ENCODE measurements at places on chromosomes 1 and 21. TPM values are rescaled to one million over a fixed set of nuclear protein-coding genes. Genes with fewer than 3 reads are reported as not detected.
A peak's percentile ranks its signal among the peaks of the same experiment; 100 is the strongest.

DNA sequence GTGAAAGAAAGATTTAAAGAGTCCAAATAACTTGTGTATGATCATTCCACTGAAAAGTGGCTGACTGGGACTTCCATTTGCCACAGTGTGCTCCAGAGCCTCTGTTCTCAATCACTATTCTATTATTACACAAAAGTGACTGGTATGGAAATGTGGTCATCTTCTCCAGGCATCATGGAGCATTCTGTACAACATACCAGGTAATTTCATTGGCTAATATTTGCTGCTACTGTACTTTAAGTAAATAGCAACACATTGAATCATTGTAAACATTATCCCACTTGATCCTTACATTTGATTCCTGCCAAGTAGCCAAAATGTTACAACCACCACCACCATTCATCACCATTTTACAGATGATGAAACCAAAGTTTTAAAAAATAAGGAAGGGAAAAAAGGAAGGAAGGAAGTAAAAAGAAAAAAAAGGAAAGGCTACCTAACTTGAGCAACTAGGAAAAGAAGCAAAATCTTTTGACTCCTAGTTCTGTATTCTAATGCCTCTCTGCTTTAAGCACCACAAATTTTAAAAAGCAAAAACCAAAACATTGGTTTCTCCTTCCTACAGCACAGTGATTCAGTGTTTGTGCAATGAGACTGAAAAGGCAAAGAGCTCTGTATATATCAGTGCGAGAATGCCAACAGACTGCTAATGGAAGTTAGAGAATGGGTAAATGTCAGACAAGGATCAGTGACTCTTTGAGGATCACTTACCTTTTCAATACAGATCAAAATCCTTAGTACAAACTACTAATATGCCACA, 361.4 kb upstream of the PTBP2 start:
- H3K27me3 ChIP-seq = no peaks in the 10 kb centered on the region
- peak; percentile 64 for DNase-seq
- no peaks in the 10 kb centered on the region for H3K36me3 ChIP-seq
- H3K4me3 ChIP-seq = no peak overlapping the region

FAM151A gene
- not detected for polyA plus RNA-seq

CD48 gene
- polyA plus RNA-seq = not detected

- H3K27ac ChIP-seq = no peak overlapping the region
- DNase-seq = no peak
- H3K4me3 ChIP-seq = no peak overlapping the region
- H3K36me3 ChIP-seq = no peaks in the 10 kb centered on the region
These were observed 1.1 kb downstream of the TSPEAR start for GRCh38 chr21:44710294-44710665.

DNA sequence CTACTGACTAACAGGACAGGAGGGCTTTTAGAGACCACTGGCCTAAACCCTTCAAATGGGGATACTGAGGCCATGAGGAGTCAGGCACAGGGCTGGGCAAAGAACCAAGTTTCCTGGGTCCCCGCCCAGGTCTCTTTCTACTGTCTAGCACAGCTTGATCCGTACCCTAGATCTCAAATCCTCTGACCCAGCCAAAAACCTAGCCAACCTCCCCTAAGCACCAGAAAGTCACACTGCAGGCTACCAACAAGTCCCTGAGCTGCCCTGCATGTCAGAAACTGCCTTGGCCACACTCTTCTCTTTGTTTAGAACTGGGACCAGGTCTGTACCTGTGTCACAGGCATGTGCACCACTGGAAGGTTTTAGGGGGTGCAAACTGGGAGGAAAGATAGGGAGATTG, 33.6 kb downstream of the AHDC1 start:
- no peaks in the 10 kb centered on the region for H3K36me3 ChIP-seq
- H3K4me3 ChIP-seq = no peak overlapping the region
- H3K27ac ChIP-seq = no peak overlapping the region
- peaks cover 63% of the 10 kb centered on the region for H3K4me1 ChIP-seq
- DNase-seq = no peak

BACH1 gene
- polyA plus RNA-seq = 19.6 TPM
